OCI-M1 (cell line): ENCODE measurements at places on chromosomes 13 and 19.

- DNase-seq = no peak
Observed at GRCh38 chr19:10086591-10087192, 575 bp downstream of the SHFL start.

DNA sequence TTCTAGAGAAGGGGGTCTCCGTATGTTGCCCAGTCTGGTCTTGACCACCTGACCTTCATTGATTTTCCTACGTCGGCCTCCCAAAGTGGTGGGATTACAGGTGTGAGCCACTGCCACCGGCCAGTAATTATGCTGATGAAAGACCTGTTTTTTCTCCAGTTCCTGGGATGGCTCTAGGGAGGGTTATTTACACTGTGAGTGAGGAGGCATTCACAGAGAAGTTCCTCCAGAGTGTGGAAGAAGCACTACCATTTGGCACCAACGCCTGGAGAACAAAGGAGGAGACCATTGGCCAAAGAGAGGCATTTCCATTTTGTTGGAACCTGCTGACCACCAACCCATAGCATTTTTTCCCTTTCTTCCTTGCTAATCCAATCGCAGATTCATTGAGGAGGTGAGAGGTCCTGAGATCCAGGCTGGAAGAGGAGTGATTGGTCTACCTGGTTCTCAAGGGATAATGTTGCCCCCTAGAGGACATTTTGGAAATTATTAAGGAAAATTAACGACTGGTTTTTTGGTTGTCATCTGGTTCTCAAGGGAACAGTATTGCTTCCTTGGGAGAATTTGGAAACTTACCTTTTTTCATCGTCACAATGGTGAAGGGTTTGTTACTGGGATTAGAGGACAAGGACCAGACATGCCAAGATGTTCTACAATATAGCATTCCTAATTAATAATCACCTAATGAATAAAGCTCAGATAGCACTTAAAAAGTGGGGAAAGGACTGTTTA is 5.5 kb upstream of the SAE1 start:
- DNase-seq = peak; percentile 89

DNA sequence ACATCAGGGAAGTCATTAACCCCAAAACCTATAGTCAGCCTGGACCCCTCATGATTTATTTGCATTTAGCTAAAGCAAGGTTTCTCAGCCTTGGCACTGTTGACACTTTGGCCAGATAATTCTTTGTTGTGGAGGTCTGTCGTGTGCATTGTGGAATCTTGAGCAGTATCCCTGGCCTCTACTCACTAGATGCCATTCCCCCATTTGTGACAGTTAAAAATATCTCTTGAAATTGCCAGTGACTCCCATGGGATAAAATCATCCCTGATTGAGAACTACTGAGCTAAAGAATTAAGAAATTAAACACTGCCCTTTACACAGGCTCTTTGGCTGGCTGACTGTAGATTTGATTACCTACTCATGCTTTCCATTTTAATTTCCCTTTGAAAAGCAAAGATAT is 102.7 kb downstream of the LMO7 start:
- DNase-seq = no peak

DNA sequence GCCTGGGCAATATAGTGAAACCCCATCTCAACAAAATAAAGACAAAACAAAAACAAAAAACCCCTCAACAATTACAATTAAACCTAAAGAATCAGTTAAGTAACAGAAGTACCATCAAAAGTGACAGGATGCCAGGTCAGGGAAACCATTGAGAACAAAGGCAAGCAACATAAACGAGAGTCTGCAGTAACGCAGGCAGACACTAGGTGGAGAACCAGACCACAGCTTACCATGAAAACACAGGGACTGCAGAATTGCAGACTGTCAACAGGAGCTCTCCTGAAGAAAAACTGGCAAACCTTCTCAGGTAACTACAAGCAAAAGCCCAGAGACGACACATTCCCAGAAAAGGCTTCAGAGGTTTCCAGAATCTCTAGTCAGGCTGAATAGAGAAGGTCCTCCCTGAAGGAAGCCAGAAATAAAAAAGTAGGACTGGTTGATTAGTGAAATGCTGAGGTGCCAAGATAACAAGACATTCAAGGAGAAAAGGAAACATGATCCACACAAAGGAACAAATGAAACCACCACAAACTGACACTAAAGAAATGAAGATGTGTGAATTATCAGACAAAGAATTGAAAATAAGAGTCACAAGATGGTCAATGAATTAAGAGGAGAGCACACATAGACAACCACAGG is 2.2 kb upstream of the ZNF665 start:
- DNase-seq = peak; percentile 93

- DNase-seq = no peak
Observed at GRCh38 chr13:40370661-40371060, 295.8 kb downstream of the FOXO1 start.

- no peak for DNase-seq
Observed at GRCh38 chr13:43229506-43229905, 206.1 kb downstream of the DNAJC15 start.

DNA sequence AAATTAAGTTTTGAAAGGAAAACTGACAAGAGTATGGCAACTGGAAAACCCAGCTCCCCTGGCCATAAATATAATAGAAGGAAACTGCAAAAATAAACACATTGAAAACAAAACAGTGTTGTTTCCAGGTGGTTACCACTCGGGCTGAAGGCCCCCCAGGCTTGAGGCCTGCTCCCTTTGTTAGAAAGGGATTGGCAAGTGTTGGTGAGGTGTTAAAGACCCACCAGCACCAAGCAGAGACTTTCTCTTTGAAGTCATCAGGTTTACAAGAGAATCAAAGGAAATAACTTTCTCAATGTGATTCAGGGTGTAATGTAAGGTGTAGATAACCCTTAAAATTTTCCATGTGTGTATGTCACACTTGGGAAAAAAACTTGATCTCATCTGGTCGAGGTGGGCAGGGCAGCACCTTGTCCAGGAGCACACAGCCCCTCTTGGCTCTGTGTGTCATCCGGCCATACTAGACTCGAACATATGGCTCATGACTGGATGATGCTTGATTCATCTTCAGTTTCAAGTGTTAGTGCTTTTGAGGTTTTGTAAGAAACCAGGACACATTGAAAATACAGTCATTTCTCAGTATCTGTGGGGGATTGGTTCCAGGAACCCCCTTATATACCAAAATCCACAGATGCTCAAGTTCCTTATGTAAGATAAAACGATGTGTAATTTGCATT is 7.8 kb downstream of the ACTN4 start:
- DNase-seq = peak; percentile 42

- DNase-seq = no peak
Observed at GRCh38 chr13:82436099-82436585, 1446.1 kb downstream of the SLITRK1 start.

DNA sequence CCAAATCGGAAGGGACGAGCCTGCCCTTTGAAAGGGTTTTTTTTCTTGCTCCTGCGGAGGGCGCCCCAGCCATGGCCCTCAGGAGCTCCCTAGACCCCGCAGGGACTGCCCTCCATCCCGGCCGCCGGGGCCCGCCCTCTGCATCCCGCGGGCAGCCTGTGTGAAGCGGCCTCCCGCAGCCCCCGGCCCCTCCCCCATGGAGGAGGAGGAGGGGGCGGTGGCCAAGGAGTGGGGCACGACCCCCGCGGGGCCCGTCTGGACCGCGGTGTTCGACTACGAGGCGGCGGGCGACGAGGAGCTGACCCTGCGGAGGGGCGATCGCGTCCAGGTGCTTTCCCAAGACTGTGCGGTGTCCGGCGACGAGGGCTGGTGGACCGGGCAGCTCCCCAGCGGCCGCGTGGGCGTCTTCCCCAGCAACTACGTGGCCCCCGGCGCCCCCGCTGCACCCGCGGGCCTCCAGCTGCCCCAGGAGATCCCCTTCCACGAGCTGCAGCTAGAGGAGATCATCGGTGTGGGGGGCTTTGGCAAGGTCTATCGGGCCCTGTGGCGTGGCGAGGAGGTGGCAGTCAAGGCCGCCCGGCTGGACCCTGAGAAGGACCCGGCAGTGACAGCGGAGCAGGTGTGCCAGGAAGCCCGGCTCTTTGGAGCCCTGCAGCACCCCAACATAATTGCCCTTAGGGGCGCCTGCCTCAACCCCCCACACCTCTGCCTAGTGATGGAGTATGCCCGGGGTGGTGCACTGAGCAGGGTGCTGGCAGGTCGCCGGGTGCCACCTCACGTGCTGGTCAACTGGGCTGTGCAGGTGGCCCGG is 815 bp downstream of the MAP3K10 start:
- DNase-seq = peak; percentile 41

DNA sequence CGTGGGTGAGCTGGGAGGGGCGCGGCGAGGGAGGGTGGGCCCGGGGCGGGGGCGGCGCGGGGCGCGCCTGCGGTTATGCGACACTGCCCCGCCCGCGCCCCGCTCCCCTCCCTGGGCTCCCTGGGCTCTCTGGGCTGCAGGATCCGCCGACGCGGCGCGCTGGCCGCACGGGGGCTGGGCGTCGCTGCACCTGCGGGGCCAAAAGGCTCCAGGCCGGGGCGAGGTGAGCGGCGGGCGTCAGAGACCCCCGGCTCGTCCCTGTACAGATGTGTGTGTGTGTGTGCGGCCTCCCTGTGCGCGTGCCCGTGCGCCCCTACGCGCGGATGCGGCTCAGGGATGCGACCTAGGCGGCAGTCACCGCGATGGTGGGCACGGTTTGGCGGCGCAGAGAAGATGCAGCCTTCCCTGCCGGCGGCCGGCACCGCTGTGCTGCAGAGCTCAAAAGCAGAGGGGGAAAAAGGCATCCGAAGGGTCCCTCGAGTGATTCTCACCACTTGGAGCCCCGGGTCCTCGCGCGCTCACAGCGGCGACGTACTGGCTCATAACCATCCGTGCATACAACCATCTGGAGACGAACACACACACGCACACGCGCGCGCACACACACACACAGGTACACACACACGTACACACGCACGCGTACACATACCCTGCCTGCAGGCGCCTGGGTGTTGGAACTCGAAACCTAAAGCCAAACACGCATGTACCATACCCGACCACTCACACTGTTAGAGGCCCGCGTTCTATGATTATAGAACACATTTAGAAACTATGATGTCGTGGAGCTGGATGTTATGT is 709 bp downstream of the ATP8A2 start:
- no peak for DNase-seq

DNA sequence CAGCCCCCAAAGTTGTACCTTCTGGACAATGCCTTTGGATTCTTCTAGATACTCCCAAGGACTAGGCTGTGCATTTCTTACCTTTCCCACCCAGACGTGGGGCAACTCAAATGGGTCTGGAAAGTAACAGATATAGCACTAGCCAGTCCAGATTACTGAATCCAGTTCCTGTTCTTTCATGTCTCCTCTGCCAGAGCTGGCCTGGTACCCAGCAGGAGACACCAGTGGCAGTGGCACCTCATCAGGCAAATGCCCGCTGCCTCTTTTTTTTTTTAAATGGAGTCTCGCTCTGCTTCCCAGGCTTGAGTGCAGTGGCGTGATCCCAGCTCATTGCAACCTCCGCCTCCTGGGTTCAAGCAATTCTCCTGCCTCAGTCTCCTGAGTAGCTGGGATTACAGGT is 43.2 kb downstream of the N4BP2L2 start:
- DNase-seq = no peak

DNA sequence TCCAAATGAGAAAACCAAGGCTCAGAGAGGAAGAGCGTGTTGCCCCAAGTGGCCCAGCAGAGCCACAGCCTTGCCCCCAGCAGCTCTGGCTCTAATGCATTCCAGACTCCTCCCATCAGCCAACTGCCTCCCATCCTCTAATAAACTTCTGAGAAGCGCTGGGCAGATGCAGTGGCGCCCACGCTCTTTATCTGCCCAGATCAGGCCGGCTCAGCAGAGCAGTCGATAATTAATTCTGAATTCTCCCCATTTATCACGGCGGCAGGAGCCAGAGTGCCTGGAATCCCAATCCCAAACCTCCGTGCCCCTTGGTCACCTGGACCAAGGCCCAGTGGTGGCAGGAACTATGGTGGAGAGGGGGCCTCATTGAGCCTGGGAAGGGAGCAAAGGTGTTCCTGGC is 13.9 kb downstream of the TINCR start:
- DNase-seq = no peak

GRCh38 chr13:87998081-87998480 is 326.9 kb downstream of the SLITRK5 start:
- DNase-seq = no peak

DNA sequence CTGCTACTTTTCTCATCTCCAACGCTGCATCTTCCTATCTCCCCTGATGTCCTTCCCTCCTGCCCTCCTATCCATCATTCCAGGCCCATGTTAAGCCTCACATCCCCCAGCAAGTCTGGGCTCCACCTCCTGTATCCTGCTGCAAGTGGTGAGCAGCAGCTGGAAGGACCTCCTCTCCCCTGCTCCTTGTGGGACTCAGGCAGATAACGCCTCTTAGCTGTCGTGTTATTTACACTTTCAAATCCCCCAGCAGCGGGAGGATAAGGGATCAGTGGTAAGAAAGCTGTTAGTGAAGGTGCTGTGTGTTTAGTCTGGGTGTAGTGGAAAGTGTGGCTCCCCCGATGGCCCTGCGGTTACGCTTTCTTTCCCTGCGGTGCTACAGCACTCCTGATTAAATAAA is 211.9 kb downstream of the ZNF536 start:
- DNase-seq = no peak

DNA sequence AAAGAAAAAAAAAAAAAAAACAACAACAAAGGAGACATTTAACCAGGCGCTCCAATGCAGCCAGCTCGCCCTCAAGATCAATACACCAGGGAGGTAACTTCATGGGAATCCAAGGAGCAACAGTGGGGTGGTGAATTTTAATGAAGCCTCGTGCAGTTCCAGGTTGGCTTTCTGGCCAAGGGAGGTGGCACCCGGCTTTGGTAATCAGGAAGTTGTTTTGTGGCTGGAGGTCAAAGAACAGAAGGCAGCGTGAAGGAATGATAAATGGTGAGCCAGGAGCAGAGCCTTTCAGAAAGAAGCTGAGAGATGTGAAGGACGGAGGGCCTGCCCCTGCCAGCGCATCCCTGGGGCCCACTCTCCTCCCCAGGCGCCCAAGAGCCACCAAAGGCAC is 188.2 kb upstream of the TSC22D1 start:
- DNase-seq = peak; percentile 33
